Activated CD4-positive, alpha-beta memory T cell treated with anti-CD3 and anti-CD28 coated beads for 36 hours (primary cell): ENCODE measurements at places on chromosomes 4 and X.

DNA sequence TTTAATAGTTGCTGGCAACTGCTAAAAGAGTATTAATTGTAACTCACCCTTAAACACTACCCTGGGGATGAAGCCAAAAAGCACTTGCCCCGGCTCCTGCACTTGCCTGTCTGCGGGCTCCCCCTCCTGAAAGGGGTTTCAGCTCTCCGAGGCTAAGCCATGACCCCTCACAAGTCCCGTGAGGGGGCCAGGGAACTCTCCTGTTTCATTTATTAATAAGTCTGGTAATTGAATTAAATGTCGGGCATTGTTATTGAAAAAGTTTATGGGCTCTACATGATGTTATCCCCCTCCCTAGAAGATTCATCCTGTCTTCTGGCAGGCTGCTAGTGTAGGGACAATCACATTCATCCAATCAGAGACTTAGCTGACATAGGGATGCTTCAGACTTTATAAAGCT, 23.3 kb downstream of the GSPT2 start:
- no peak for DNase-seq

GRCh38 chr4:85928775-85929591, 430.9 kb downstream of the MAPK10 start:
- DNase-seq = no peak

DNA sequence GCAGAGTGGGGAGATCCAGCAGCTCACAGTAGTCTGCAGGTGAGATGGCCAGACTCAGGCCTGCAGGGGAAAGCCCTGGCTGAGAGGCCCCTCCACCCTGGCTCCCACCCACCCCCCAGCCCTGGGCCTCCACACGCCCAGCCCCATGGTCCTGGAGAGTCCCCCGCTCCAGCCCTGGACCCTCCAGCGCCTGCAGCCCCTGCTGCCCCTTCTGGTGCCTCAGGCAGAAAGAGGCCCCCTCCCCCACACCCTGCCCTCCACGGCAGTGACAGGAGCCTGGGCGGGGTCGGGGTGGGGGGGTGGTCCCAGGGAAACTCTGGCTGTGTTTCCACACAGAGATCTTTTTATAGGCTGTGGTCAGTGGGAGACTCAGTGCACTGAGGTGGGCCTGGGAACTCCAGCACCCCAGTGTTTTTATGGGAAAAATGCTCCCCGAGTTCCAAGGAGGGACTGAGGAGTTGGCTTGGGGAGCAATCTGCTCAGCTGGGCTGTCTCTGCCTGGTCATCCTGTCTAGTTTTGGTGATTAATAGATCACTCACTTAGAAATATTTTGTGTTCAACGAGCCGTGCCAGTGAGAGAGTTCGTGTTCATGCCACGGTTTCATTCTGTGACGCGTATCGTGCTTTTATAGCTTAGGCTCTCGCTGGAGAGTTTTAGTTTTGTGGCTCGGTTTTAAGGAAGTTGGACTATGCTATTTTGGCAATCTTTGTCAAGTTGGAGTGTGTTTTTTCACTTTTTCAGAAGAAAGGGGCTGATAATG, 53.1 kb upstream of the HGFAC start:
- no peak for DNase-seq

DNA sequence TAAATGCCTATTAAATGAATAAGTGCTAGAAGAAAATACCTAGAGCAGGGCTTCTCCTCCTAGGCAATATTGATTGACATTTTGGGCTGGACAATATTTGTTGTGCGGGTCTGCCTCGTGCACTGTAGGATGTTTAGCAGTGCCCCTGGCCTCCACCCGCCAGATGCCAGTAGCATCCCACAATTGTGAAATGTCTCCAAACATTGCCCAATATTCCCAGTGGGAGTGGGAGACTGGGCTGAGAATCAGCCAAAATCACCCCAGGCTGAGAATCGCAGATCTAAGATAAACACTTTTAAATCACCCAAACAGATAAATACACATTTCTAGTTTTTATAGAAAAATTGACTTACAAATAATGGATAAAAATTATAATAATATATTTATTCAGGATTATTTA, 916.2 kb upstream of the LCORL start:
- no peak for DNase-seq

DNA sequence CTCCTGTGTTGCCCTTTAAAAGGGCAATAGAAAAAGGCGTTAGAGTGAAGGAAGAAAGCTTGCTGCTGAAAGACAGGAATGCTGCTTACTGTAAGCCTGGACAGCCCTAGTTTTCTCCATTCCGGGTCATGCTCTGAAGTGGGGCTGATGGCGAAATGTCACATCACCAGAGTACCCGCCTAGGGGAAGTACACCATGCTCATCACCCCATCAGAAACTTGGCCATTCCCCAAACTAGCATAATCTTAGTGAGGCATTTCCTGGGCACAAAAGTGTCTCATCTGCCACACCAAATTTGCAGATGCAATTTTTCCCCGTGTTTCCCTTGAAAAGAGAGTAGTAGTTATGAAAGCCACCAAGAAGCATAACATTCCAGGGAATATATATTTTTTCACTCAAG, 47.8 kb upstream of the CAMK2D start:
- DNase-seq = no peak

- no peak for DNase-seq
These were observed 773 bp downstream of the DAPP1 start for GRCh38 chr4:99817309-99817890.

DNA sequence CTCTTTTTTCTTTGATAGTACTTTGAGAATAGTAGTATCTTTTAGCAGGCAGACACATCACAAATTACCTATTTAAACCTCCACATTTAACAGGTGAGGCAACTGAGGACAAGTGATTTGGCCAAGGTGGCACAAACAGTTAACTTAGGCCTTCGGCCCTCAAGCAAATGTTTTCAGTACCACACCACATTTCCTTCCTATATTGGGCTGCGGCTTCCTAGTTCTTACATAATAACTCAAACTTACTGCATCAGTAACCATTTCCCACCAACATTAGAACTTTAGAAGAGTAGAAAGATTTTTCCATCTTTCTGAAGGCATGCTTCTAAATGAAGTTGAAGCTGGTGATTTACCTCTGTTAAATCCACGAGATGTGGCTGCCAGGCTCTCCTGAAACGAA, 63.2 kb upstream of the SLC4A4 start:
- no peak for DNase-seq

DNA sequence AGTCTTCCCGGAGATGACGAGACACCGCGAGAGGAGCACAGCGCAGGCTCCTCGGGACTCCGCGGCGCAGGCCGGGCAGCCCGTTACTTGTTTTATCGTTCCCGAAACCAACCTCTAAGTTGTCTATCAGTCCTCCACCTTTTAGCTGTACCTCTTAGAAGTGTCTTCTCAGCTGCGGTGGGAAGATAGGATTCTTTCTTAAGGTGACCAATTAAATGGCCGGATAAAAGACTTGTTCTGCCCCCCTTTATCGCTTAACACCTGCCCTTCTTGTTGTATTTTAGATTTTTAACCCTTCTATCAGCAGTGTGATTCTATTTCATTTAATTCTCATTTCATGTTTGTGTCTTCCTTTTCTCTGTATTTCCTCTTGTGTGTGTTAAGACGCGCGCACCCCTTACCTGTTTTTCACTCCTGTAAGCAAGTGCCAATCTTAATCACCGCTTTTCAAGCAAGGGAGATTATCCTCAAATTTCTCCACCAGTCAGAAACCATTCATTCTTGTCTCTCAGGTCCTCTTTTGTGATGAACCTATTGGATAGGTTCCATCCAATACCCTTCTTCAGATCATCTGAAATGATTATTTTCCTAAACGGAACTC, at the start of gene SLC9B2:
Gene SLC9B2, minus strand, starts transcription at position 15 of the 601 bp plus-strand sequence. CDS start 9,211 bp downstream, outside the sequence.
- DNase-seq = peak; percentile 30

DNA sequence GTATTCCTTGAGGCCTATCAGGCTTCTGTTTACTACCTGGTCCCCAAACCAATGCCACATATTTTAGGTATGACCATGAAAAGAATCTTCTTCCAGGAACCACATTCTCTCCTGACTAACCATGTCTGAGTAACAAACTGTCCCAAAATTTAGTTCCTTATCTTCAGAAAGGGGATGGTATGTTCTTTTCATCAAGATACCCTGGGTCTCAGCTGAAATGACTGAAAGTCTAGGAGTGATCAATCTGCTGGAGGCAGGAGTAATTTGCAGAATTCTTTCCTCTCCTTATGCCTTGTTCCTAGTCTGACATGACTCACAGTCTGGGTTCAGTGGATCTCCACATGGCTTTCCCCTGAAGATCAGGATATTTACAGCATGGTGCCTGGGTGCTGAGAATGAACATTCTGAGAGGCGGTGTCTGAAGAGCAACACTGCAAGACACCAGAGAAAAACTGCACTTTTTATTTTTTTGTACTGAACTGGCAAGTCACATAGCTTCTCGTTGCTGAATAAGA, 665.5 kb downstream of the TLL1 start:
- no peak for DNase-seq

- DNase-seq = no peak
These were observed 124.9 kb downstream of the POU4F2 start for GRCh38 chr4:146763560-146763959.

- no peak for DNase-seq
These were observed 102.8 kb downstream of the FRMPD4 start for GRCh38 chrX:12241026-12241425.
